ENCODE measurements at places on chromosomes 6 and 20.

GRCh38 chr20:63056236-63057170 lies 49.7 kb upstream of the BHLHE23 start:
- no peak for DNase-seq

GRCh38 chr6:1615151-1615852 lies 5.6 kb downstream of the FOXC1 start:
- no peak for DNase-seq

- DNase-seq, result no peak
Observed at GRCh38 chr20:41126719-41127118, 10.6 kb upstream of the PLCG1 start.

GRCh38 chr20:13608066-13608465 lies 30.7 kb downstream of the TASP1 start:
- no peak for DNase-seq

DNA sequence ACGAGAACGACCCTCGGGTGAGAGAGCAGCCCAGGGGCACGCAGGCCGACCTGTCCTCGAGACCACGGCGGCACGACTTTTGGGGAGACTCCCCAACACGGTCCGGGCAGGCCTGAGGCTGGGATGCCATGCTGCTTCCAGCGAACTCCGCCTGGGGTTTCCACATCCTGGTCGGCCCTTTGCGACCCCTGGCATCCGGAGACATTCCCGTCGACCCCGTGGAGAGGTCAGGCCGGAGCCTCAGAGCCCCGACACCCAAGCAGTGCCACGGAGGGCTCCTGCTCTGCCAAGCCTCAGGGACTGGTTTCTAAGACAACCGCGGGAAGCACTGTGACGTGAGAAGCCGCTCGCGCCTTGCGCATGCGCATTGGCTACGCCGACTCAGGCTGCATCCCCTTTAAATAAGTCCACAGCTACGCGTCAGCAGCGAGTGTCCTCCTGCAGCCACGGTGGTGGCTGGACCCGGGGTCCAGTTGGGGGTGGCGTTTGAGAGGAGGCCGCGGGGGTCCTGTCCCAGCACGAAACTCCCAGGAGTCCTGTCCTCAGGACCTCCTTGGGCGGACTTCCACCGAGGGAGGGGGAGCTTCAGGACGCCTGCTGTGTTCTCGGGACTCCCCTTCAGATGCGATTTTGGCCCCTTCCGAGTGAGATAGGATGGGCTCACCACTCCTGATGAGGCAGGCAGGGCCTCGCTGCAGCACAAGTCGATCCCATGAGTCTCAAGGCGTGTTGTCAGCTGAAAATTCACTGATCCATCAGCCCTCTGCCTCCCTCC lies 1089.3 kb upstream of the DEFB115 start:
- DNase-seq, result no peak

DNA sequence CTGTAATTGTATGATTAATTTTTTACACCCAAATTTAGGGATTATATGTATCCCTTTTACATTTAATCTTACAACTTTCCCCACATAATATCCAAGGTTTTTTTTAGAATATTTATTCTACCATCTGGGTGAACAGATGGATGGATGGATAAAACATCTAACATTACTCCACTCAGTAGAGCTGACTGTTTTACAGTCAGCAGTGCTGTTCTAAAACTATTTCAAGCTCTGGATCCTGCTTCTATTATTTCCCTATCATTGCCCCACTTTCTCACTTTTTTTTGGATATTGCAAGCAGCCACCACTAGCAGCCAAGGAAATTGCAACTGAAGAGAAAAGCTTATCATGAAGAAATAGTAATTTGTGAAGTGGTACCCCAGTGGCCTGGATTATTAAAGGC lies 173.7 kb downstream of the ARHGAP18 start:
- DNase-seq, result no peak

DNA sequence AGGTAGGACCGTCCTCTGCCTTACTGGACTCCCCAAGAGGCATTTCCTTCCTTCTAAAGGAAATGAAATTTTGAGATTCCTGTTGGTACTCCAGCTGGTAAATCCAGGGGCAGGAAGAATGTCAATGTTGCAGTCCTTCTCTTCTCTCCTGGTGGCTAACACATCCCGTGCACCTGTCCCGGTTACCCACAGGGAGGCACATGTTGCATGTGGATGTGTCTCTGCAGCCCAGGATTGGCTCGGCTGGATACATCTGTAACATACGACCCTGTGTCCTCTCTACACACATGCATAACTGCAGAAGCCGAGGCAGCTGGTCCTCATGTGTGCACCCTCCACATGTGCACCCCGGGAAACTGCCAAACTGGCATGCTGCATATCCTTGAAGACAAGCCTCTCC lies 1.3 kb upstream of the LRFN2 start:
- DNase-seq, result no peak

DNA sequence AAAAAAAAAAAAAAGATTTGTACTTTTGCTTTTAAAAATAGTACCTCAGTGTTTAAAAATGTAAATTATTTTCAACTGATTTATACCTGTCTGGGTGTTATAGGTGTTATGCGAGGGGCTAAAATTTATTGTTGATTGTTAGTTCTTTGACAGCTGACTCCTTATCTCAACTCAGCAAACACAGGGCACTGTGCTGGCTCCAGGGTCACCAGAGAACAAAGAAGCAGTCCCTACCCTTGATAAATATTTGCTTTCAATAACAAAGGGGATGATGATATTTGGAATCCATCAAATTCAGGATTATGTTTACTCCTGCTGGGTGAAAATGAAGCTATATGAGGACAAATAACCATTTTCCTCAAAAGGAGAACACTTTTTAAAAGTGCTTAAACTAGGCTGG lies 34.2 kb upstream of the KAT14 start:
- DNase-seq, result no peak

DNA sequence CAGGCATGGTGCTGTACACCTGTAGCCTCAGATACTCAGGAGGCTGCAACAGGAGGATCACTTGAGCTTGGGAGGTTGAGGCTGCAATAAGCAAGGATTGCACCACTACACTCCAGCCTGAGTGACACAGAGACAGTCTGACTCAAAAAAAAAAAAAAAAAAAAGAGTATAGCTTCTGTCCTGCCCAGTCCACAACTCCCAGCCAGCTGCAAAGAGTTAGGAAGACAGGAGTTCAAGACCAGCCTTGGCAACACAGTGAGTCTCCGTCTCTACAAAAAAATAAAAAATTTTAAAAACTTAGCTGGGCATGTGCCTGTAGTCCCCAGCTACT lies 28.3 kb upstream of the TLDC2 start:
- DNase-seq, result no peak

- no peak for DNase-seq
Observed at GRCh38 chr20:39825524-39825923, 863.4 kb downstream of the DHX35 start.

DNA sequence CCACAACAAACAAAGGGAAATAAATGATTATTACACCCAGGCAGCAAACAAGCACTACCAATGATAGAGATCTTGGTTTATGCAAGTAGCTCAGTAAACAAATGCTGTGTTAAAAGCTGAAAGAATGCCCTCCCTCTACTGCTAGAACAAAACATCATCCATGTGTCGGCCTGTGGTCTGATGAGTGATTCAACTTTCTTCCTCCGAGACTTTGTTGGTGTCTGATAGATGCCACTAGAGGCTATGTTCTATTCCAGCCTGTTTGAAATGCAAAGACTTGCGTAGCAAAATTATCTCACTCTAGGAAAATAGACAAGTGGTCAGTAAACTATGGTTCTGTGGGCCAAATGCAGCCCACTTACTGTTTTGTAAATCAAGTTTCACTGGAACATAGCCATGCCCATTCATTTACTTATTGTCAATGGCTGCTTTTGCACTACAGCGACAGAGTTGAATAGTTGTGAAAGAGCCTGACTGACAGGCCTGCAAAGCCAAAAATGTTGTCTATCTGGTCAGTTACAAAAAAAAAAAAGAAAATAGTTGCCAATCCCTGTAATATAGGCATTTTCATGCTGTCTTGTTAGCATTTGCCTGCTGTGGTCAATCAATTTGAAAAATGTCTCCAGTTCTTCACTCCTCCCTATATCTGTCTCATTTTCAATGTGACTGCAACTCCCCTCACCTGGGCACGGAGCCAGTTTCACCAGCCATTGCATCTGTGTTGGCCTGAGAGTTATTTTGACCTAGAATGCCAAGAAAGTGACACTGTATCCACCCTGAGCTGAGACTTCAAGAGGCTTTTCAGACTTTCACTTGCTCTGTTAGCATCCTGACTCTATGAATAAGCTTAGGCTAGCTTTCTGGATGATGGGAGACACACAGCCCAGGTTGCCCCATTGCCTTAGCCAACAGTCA lies 544.6 kb upstream of the BTBD3 start:
- no peak for DNase-seq

DNA sequence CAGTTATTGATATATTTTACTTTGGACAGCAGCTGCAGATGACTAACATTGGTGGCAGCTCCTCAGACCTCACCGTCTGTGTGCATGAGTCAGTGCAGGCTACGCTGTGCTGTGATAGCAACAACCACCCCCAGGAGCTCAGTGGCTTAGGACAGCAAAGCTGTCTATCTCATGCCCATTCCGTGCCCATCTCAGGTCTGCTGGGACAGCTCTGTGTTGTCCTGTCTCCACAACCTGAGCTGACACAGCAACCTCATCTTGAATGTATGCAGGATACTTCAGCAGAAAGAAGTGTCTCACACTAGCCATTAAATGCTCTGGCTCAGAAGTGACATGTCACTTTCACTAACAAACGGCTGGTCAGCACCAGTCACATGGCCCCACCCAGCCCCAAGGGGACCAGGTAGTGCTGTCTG lies 47.7 kb downstream of the BANF2 start:
- DNase-seq, result no peak

DNA sequence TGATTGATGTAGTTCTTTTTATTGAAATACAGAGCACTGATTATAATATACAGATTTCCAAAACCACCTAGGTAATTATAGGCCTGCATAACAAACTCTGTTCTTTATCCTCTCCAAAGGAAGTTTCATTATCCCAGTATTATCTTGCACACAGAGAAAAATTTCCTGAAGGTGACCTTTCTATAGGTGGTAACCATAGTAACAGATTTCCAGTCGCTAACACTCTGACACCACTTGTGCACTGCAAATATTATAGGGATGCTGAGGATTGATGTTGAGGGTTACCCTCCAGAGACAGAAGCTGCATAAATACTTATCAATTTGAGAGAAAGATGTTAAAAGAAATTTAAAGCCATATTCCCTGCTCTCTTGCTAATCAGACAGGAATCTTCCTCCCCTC lies 274.5 kb upstream of the NRSN1 start:
- no peak for DNase-seq

DNA sequence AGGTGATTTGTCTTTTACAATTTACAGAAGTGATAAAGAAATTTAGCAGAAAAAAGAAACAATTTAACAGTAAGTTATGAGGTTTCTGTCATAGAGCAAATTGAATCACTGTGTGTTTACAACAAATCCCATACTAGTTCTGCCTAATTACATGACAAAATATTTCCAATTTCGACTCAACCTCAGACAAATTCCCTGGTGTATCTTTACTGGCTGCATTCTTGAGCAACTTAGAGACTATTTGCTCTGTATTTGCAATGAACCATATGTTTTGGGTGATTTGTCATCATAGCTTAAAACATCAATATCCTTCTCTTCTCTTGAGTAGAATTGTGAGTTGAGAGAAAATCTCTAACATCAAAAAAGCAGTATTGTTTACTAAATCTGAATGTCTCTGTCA lies 128.7 kb downstream of the SIM1 start:
- DNase-seq, result no peak

DNA sequence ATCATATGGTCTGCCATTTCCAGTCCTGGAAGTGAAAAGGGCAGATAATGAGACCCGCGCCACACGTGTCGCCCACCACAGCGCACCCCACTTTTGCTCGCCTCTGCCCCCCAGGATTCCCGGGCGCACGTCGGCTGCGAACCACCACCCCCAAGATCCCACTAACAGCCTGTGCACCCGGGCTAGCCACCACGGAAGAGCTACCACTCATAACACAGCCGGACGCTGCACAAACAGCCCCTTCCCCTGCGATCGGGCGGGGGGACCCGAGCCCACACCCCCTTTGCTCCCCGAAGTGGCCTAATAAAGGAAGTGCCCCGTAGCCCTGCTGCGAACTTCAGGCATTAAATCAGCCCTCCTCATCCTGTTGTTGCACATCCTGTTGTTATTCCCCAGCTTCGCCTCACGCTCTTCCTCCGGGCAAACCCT lies 506 bp downstream of the CITED2 start:
- DNase-seq, result no peak

DNA sequence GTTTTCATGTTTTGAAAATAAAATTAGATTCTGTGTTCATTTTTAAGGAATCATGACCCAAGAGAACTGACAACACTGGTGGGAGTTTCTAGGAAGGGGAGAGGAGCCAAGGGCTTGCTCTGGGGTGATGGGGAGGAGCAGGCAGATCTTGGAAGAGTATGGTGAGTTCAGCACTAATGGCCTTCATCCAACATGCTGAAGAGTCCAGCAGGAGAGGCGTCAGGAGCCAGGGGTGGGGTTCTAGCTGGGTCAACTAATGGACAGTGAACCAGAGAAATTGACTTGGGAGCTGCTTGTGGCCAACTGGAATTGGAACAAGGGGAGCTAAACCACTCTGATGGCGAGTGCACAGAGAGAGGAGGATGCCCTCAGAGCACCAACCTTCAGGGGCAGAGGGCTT lies 107.1 kb downstream of the MRPL14 start:
- DNase-seq, result no peak

DNA sequence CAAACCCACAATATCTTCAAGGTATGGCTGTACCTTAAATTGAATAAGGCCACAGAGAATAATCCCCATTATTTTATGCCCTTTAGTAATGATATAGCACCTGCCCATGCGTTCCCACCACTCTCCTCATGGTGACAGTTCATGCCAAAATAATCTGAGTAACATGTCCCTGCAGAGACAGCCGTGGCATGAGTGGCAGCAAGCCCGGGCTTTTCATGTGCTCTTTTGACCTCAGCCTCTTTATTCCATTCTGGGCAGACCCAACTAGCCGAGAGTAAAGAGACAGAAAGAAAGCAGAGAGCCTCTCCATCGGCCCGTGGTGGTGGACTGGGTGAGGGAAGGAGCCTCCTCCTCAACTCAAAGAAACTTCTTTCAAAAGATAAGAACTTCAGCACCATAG lies 19.9 kb upstream of the POPDC3 start:
- no peak for DNase-seq

- DNase-seq, result no peak
Observed at GRCh38 chr6:21587961-21588480, 5.5 kb upstream of the SOX4 start.

- DNase-seq, result no peak
Observed at GRCh38 chr6:142458836-142459235, 157.0 kb downstream of the ADGRG6 start.

- no peak for DNase-seq
Observed at GRCh38 chr6:40263970-40264369, 323.2 kb downstream of the LRFN2 start.

GRCh38 chr6:161254464-161255253 lies 19.2 kb downstream of the AGPAT4 start:
- no peak for DNase-seq

GRCh38 chr6:169140986-169141495 lies 112.6 kb downstream of the THBS2 start:
- no peak for DNase-seq

GRCh38 chr20:31706607-31707257 lies 15.9 kb downstream of the BCL2L1 start:
- DNase-seq, result no peak
